GM20000 (cell line): ENCODE measurements at places on chromosomes 16 and 17.

DNA sequence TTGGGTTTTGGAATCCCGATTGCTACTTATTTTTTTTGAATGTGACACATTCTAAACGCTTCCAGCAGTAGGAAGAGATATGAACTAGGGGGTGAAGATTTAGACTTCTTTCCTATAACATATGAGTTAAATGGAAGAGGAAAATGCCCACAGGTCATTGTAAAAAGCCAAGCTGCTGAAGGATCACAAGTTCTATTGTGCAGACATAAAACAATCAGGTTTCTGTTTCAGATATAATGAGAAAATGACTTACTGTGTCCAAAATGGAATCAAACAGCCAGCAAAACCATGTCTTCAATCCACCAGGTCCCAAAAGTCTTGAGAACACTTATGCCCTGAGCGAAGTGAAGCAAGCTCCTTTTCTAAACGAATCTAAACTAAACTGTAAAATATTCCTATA lies 157.0 kb upstream of the SOX9 start:
- DNase-seq, result no peak

DNA sequence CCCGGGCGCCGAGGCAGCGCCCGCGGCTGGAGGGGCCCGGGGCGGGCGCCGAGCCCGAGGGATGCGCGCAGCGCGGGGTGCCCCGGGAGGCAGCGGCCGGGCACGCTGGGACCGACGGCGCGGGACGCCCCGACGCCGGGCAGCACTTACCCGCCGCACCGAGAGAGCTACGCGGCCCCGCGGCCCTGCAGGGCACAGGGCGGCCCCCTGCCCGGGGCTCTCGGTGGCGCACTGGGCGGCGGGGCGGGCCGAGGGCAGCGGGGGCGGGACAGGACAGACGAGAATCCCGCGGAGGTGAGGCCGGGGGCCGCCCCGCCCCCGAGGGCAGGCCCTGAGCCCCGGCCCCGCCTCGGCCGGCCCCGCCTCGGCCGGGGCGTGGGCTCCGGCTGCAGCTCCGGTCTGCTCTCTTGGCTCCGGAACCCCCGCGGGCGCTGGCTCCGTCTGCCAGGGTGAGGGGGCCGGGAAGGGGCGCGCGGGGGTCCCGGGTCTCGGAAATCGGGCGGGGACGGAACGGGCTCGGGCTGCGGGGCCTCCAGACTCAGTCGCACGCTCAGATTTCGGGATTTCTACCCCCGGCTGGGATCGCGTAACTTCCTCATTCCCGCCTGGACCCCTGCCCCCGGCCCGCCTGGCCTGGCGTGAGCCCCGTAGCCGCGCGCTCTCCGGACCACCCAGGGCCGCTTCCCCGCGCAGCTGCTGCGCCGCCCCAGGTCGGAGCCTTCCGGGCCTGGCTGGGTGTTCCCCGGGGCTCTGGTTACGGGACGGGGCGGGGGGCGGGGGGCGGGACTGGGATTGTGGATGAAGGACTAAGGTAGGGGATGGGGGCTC lies at the start of gene PLD2:
Gene PLD2 (plus strand): TSS at position 376 of the 828 bp plus-strand sequence. CDS start 621 bp downstream, outside the sequence.
- DNase-seq, result peak; percentile 100

GRCh38 chr16:66539623-66540469 lies 10.1 kb downstream of the TK2 start:
- peak; percentile 50 for DNase-seq

DNA sequence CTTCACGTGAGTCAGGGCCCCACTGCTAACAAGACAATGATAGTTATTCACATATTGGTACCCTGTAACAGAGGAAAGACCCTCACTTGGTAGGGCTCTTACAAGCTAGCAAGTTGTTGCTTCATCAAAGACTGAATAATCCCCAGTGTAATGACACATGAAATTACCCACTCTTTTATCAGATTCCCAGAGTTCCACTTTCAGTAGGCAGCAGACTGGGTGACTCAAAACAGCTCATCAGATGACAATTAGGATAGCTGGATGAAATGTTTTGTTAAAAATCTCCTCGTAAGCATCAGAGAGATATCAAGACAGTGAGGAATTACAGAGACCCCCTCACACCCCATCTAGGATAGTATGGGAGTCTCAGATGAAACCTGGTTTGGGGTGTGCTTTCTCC lies 6.8 kb upstream of the OR1E2 start:
- no peak for DNase-seq

DNA sequence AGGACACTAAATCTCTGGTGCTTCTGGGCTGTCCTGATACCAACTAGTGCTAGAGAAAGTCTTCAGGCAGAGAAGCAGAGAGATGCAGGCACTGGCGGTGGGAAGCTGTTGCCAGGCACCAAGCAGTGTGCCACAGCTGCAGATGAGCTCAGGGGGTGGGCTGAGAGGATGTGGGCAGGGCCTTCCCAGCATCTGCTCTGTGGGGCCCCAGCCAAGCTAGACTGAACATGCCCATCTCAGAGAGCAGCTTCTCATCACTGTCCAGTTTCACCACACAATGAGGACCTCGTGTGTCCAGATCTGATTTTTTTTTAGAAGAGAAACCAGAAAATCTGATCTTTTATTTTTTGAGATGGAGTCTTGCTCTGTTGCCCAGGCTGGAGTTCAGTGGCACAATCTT lies 17.1 kb downstream of the PSKH1 start:
- DNase-seq, result no peak

DNA sequence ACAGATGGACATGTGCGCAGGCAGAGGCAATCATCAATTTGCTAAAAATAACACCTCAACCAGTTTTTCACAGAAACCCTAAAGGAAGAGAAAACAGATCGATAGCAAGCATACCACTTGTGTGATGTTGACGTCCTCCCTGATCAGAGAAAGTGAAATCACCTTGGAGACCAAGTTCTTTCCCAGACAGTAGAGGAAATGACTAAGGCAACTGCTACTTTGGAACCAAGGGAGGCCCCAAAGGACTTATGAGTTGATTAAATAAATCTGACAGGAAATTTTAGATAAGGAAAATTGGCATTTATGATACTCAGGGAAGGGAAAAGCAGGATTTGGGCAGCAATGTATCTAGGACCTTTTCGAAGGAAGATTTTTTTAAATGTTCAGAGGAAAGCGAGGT lies 267.1 kb upstream of the ASIC2 start:
- no peak for DNase-seq

DNA sequence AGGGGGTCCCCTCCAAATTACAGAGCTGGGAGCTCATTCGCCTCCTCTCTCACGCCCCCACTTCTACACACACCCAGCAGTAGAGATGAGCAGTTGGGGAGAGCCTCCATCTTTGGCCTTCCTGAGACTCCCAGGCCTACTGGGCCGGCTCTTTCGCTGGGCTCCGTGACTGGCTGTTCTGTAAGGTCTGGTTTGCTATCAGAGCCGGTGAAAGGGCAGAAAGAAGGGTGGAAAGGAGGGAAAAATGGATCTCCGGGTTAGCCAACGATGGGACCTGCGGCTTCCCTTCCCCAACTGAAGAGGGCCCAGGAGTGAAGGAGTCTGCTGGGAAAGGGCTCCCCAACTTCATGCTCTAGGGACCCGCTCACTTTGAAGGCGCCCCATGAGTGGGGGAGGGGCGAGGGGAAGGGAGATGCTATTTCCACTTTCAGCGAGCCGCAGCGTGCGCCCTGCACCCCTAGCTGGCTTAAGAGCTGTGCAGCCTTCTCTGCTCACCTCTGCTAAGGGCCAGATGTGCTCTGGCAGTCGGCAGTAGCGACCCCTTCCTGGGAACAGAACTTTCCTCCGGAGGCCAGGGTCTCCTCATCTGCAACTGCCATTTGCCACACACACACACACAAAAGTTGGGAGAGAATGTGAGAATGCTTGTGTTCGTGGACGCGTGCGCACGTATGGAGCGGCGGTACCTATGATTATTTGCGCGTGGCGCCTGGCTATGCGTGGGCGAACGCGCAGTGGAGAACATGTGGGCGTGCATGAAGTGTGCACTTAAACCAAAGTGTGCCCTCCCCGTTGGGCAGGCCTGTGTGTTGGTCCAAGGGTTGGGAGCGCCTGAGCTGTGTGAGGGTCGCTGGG lies 2.9 kb upstream of the FOXF1 start:
- no peak for DNase-seq

GRCh38 chr16:31134625-31135534 lies 647 bp downstream of the PRSS8 start:
- DNase-seq, result no peak

DNA sequence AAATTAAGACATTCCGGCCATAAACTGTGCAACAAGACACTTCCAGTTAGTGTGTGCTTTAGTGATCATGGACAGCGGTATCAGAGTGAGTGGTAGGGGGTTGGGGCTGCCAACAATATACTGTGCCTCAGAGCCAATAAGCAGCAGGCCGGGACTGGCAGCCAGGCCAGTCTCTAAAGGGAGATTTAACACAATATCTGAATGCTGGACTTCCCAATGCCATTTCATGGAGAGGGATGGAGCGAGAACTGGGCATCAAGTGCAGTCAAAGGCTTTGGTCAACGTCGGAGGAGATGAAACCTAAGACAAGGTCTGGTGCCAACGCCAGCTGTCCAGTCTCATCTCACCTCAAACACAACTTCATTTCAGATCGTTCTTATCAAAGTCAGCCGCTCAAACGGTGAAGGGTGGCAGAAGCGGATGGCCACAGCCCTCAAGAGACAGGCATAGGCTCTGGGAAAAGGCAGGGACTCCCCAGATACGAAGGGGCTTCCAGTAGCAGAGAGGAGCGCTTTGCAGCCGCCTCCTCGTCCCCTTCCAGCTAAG lies 935 bp downstream of the USP32 start:
- peak; percentile 37 for DNase-seq

DNA sequence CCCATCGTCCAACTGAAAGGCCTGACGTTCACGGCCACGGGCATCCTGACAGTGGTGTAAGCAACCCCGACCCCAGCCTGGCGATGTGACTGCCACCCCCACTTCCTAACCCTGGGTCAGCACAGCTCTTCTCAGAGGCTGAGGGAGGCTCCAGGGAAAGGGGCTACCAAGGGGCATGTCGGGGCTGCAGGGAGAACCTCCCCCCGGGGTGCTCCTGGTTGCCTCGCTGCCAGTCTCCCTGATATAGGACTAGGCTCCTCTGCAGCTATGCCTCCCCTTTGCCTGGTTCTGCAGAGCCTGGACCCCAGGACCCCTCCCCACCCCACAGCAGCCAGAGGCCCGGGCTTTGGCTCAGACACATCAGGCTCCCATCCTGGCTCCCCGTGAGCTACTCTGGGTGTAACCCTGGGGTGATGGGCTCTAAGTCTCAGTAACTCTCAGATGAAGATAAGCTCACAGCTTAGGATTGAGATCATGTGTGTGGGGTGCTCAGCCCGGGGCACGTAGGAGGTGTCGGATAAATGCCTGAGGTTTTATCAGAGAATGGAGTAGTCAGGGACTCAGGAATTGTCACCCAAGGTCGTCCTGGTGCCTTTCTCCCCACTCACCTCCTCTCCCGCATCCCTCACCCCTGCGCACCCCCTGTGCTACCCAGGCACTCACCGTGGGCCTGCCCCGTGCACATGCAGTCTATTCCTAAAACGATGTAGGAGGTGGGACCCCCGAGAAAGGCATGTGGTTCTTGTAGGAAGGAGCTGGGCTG lies 10.6 kb downstream of the ITGAD start:
- DNase-seq, result no peak

- no peak for DNase-seq
Observed at GRCh38 chr17:73718912-73719311, 74.7 kb upstream of the SDK2 start.

DNA sequence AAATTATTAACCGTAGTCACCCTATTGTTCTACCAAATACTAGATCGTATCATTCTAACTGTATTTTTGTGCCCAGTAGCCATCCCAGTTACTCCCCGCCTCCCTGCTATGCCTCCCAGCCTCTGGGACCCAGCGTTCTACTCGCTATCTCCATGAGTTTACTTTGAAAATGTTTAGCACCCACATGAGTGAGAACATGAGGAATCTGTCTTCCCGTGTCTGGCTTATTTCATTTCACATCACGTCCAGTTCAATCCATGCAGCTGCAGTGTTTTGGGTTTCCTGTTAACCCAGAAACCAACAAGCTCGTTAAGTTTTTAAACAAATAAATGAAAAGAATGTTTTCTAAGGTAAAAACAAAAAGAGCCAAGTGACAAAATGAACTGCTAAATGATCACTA lies 82.1 kb downstream of the VPS53 start:
- no peak for DNase-seq

GRCh38 chr16:81513204-81514040 lies 68.8 kb downstream of the CMIP start:
- DNase-seq, result no peak

DNA sequence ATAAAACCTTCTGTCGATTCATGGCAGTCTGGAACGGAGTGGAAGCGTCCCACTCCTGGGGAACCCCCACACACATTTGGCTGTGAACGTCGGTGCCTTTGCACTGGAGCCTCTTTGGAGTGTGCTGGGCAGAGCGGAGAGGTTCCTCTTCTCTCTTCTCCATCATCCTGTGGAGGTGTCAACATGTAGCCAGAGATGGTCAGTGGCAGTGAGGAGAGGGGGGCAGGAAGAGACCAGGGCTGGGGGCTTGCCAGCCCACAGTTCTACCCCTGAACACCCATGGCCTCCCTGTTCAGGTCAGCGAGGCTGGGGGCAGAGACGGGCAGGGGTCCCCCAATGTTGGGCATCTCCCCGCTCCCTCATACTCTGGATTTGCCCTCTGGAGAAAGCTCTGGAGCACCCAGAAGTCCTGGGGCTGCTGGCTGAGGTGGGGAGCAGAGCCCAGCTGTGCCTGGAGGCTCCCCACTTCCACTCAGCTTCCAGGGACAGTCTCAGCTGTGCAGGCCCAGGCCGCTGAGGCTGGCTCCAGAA lies 223.7 kb downstream of the SEC14L1 start:
- no peak for DNase-seq

DNA sequence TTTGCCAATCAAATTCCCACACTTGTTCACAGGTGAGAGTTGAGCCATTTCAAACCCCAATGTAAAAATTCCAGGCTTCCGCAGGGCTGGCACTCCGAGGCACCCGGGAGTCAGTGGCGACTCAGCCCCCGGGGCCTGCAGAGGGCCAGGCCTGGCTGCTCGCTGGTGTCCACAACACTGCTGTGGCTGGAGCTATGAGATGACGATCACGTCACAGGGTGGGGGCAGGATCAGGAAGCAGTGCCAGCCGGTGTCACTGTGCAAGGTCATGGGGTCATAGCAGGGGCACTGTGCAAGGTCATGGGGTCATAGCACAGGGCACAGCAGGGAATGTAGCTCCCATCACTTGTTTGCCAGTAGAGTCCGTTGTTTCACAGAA lies 7.8 kb downstream of the VPS4A start:
- DNase-seq, result no peak

GRCh38 chr17:42249681-42250446 lies 26.3 kb downstream of the STAT5B start:
- no peak for DNase-seq

DNA sequence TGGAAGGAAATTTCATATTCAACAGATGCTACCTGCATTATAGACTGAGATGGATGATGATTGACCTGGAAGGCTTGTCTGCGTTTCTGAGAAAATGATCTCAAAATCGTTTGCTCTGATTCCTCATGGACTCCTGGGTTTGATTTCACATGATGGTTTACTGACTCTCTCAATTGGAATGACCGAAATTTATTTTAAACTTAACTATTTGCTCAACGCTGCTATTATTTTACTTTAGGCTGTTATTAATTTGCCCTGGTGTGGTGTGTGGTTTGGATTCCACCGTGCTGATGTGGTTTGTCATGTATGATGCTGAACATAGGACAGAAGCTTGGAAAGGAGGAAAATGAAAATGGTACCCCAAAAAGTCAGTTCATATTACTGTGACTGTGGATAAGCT lies 37.3 kb upstream of the ELAC2 start:
- no peak for DNase-seq
